NCI-H2081 (cell line): ENCODE measurements at places on chromosomes 1 and 21.

- no peak for DNase-seq
These were observed 59.0 kb upstream of the LRRC53 start for GRCh38 chr1:74571493-74571800.

DNA sequence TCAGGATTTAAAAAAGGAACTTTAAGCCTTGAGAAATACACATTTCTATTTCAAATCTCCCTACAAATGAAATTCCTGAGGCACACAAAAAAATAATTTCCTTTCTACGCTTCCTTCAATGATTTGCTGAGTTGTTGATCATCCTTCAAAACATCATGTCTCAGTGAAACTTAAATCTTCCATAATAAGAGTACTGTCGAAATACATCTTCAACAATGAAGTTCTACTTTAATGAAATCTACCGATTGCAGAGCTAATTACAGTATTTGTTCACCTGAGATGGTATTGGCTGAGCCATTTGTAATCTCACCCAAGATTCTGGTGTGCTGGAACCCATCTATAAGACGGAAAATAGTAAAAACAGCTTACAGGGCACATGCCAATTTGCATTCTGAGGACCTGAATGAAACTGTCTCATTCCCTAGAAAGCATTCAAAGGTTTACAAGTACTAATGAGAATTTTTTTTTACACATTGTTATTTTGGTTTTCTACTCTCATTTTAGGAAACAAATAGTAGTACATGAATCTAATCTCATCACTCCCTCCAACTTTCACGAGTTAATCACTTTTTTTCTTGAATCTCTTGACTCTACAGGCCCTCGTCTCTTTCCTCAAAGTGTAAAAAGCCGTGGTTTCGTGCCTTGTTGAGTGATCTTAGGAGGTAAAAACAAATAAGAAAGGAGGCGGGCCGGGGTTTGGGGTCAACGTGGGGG is 1.1 kb downstream of the CHML start:
- no peak for DNase-seq

GRCh38 chr1:17792421-17792820 is 37.3 kb downstream of the ACTL8 start:
- DNase-seq, result no peak

GRCh38 chr21:27759820-27760219 is 792.9 kb upstream of the ADAMTS5 start:
- DNase-seq, result no peak

- no peak for DNase-seq
These were observed 1.1 kb downstream of the GPR25 start for GRCh38 chr1:200873671-200874397.

- DNase-seq, result no peak
These were observed 82.4 kb downstream of the SMYD2 start for GRCh38 chr1:214363386-214363785.

- DNase-seq, result no peak
These were observed 47.4 kb downstream of the RGS7 start for GRCh38 chr1:241309651-241310050.

DNA sequence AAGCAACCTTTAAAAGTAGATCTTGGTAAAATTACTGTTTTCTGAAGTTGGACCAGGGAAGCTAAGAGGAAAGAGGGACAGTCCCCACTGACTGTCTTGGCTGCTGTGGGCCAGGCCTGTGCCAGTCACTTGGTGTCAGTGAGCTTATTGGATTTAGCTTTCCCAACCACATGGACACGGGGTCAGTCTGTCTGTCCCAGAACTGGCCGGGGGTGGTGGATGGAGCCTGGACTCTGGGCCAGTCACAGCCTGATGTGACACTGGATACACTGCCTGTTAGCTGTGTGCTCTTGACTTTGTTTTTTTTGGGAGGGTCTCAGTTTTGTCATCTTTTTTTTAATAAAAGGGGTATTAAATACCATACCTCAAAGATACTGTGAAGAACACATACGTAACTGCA is 96.7 kb downstream of the GALNT2 start:
- DNase-seq, result no peak

GRCh38 chr1:186421446-186421845 is 39.5 kb downstream of the PDC start:
- no peak for DNase-seq

DNA sequence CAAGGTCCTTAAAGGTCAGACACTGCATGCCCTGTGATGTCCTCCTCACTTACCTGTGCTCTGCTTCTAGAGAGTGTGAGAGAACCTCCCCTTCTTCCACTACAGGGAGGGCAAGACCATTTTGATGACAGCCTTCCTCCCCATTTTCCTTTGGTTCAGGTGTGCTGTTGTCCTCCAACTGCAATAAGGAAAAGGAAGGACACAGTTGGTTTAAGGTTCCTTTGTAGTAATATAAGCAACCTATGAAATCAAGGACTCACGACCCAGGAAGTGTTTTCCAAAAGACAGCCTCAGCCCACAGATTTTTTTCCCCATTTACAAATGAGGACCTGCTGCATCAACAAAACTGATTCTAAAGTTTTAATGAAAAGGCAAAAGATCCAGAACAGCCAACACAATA is 6.6 kb upstream of the CCDC17 start:
- no peak for DNase-seq

DNA sequence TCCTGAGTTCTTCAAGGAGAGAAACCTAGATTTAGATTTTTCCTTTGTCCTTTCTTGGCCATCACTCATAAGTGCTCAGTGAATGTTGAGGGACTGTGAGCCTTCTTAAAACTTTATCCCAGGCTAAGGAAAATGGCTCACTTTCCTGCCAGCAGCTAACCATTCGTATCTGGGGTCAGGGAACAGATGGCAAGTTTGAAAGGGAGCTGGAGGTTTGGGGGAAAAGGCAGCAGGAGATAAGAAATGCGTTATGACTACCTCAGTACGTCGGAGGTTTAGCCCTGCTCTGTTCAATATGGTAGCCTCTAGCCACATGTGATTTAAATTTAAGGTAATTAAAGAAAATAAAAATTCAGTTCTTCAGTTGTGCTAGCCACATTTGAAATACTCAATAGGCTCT is 13.3 kb downstream of the RRP15 start:
- DNase-seq, result no peak
